COR-L47 (cell line): ENCODE measurements at places on chromosomes 13 and 19.

DNA sequence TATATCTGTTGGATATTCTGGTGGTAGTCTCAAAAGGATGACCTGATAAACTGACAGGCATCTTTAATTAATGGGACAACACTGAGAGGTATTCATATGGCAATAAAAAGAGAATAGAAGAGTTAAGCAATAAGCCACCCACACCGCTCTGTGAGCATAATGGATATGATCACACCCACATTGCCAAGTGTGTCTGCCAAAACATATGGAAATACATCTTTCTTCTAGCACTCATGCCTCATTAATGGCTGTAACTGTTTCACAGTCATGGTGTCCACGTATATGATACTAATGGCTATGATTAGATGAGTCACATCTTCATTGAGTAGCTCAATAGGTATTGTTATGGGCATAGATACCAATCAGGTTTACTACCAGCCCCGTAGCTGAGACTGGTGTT lies 13.1 kb downstream of the IGFL3 start:
- DNase-seq, result no peak

GRCh38 chr13:20465218-20465879 lies 60.3 kb downstream of the CRYL1 start:
- peak; percentile 58 for DNase-seq

- no peak for DNase-seq
Measured at GRCh38 chr19:48674216-48674809, 1.5 kb upstream of the NTN5 start.

GRCh38 chr19:10502524-10503001 lies 593 bp downstream of the KEAP1 start:
- DNase-seq, result peak; percentile 95

- DNase-seq, result no peak
Measured at GRCh38 chr13:52929846-52930245, 81.4 kb upstream of the PCDH8 start.

DNA sequence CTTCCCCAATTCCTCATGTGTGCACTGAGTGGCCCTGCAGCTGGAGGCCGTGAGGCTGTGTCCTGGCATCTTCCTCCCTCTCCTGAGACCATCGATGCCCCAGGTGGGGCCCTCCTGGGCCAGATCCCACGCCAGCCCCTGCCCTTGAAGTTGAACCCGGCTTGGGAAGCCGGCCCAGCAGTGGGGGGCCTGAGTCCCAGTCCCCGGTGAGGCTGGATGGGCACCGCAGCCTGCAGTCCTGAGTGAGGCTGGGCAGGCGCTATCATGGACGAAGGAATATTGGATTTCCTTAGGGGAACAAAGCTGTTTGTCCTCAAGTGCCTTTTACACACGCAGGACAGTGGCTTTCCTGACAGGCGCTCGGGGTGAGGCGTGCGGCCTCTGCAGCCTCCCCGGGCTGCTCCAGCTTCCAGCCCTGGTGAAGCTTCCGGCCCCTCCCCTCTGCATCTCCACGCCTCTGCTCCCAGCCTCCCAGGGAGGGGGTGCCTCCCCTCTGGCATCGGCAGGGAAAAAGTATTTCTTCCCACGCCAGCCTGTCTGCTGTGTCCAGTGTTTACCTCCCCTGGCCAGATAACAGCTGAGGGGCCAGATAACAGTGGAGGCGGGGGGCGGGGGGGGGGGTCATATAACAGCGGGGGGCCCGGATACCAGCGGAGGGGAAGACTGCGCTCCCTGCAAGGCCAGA lies 159.5 kb downstream of the KDM4B start:
- no peak for DNase-seq

GRCh38 chr19:5580161-5580571 lies 12.4 kb upstream of the TINCR start:
- DNase-seq, result peak; percentile 75

DNA sequence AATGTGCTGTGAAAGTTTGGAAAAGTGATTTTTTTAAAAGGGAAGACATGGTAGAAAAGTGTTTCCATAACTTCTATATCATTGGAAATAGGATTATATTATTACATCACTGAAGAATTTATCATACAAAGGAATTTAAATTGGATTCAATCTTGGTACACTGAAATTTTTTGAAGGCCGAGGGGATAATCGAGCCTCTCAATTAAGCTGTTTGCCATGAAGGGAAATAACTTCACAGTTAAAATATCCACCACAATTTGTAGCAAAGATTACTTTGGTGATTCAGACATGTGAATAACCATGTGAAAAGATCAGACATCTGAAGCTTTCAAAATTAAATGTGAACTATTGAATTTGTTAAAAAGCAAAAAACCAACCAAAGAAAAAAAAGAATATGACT lies 215.3 kb downstream of the KLF5 start:
- DNase-seq, result no peak

- no peak for DNase-seq
Measured at GRCh38 chr13:19838865-19839275, 24.6 kb downstream of the ZMYM5 start.

DNA sequence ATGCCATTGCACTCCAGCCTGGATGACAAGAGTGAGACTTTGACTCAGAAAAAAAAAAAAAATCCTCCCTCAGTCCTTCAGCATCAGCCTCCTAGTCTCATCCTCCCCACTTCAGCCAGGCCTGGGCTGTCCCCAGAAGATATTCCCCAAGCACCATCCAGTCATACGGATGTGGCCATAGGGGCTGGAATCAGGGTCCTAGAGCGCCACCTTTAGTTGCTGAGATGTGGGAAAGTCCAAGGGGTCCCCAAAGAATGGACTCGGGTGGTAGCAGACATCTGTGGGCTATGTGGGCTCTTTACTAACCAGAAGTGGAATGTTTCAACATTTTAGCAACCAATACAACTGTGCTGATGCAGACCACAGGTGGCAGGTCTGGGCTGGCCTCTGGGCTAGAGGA lies 3.1 kb upstream of the TYROBP start:
- DNase-seq, result no peak

DNA sequence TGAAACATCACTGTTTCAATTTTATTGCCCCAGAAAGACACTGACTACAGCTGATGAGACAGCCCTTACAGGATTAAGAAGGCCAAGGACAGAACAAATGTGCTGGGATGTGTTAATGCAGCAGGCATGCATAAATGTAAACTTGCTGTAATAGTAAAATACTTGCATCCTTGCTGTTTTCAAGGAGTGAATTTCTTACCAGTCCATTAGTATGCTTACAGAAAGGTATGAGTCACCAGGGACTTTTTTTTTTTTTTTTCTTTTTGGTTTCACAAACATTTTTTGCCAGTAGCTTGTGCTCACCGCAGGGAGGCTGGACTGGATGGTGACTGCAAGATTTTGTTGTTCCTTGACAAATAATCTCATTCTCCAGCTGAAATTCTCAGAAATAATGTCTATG lies 55.1 kb downstream of the GPR180 start:
- no peak for DNase-seq

- DNase-seq, result no peak
Measured at GRCh38 chr13:50162567-50162966, 147.3 kb downstream of the KCNRG start.

GRCh38 chr13:109090796-109091195 lies 461.4 kb downstream of the MYO16 start:
- DNase-seq, result no peak

- DNase-seq, result no peak
Measured at GRCh38 chr13:106433066-106433465, 102.4 kb downstream of the EFNB2 start.

GRCh38 chr13:98845742-98846141 lies 93.3 kb upstream of the SLC15A1 start:
- no peak for DNase-seq

- DNase-seq, result peak; percentile 63
Measured at GRCh38 chr19:13784731-13785452, 10.4 kb upstream of the ZSWIM4 start.

- no peak for DNase-seq
Measured at GRCh38 chr19:30444686-30445232, 72.6 kb downstream of the ZNF536 start.

DNA sequence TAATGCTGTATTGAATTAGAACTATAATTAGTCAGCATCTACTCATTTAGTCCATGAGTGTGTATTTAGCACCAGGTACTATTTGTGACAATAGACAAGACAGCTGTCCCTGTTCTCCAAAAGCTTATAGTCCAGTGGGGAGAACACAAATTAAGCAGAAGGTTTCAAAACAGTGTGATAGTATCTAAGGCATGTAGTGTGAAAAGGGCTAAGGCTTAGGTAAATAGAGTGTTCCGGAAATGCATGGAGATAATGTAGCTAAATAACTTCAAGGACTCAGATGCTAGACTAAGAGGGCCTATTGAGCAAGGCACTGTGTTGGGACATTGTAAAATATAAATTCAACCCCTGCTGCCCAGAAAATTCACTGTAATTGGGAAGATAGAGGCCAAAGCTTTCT lies 144.1 kb upstream of the MIR17HG start:
- DNase-seq, result peak; percentile 85

DNA sequence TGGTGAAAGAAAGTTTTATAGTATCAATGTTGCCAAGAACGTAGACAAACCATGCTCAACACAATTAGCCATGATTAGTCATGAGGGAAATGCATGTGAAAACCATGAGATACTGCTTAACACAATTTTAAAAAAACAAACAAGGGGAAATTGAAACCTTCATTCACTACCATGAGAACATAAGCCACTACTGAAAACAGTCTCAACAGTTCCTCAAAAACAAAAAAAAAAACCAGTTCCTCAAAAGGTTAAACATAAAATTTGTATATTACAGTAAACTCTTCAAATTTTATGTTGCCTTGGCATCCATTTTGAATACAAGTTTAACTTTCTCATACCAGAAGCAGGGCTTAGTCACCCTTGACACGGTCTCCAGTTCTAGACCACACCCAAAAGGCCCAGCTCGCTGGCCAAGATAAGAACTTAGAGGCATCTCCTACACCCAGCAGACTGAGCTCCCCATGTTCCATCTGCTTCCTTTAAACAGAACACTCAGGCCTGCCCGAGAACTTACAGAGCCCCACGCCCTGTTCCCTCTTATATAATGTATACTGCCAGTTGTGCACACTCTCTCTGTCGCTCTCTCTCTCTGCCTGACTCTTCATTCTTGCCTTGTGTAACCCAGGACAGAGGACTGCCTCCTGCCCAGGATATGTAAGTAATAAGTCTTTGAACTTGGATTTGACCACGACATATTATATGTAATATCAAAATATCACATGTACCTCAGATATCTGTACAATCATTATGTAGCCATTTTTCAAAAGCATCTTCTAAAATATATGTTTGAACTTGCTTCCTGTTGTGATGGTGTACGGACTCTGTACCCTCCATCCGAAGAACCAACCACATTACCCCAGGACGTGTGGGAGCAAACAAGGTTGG lies 67.4 kb downstream of the STK24 start:
- DNase-seq, result no peak

DNA sequence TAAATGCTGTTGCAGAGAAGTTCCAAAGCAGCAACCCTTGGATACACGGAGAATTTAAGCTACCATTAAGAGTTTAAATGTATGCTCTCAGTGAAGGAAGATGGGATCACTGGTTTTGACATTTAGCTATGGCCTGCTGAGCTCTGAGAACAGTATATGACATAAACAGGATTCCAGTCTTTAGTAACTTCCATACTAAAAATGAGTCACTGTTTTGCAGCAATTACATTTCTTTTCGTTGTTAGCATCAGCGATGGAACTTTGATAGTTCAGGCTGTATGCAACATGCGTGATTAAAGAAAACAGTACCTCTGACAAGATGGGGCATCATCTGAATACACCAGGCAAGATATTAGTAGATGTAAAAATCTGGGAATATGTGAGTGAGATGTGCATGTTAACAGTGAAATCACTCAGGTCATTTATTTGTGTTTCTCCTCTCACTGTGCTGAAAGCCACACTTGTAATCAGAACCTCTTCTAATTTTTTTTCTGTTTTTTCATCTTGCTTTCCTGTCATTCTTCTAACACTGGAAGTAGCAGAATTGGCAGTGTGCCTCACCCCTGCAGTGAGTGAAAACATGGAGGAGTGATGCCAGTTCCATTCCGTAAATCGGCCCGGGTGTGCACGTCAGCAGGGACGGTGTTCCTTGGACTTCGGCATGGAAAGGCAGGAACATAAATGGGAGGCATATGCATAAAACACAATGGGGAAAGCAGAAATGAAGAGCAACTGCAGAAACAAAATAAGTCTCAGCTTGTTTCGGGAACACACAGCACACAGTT lies 361.5 kb downstream of the OXGR1 start:
- peak; percentile 60 for DNase-seq

DNA sequence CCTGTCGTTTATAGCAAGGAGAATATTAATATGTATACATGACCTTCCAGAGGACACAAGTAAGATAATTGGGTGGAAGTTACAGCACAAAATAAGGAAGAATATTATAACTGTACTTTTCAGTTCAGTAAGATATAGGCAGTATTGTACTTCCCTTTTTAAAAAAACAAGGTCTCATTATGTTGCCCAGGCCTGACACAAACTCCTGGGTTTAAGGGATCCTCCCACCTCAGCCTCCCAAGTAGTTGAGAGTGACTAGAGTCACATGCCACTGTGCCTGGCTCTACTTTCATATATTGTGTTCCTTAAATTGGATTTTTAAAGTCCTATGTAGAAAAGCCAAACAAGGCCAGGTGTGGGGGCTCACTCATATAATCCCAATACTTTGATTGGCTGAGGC lies 19.5 kb upstream of the MAB21L1 start:
- DNase-seq, result no peak

DNA sequence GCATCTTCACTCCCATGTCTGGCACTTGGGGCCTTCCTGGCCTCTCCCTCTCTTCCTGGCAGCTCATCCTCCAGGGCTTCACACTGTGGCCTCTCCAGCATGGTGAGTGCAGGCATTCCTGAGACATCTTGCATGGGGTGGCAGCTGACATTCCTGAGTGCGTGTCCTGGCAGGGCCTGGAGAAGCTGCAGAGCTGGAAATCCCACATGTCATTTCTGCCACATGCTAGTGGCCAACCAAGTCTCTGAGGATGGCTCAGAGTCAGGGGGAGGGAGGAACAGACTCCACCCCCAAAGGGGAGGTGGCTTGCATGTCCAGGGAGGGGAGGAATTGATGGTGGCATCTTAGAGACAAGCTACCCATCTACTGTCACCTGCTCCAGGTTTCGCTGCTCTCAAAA lies 41.6 kb upstream of the AMER2 start:
- no peak for DNase-seq

DNA sequence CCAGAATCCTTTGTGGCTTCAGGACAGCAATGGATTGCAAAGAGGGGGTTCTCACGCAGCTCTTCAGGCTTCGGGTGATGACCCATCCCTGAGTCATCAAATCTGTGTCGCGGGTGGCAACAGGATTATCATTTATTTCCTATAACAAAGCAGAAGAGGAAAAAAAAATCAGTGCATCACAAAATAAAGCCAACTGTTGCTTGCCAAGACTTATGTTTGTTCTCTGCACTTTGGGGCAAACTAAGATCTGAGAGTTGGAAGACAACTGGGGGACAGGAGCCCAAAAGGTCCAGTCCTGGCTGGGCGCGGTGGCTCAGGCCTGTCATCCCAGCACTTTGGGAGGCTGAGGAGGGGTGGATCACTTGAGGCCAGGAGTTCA lies 6.4 kb downstream of the GNA15 start:
- DNase-seq, result no peak
